ENCODE measurements at places on chromosomes 4 and X.

- H3K4me3 ChIP-seq, result no peak overlapping the region
- no peaks in the 10 kb centered on the region for H3K27me3 ChIP-seq
- no peak overlapping the region for H3K27ac ChIP-seq
- H3K36me3 ChIP-seq, result no peaks in the 10 kb centered on the region
These were observed 79.9 kb downstream of the CHST7 start for GRCh38 chrX:46653482-46653881.

DNA sequence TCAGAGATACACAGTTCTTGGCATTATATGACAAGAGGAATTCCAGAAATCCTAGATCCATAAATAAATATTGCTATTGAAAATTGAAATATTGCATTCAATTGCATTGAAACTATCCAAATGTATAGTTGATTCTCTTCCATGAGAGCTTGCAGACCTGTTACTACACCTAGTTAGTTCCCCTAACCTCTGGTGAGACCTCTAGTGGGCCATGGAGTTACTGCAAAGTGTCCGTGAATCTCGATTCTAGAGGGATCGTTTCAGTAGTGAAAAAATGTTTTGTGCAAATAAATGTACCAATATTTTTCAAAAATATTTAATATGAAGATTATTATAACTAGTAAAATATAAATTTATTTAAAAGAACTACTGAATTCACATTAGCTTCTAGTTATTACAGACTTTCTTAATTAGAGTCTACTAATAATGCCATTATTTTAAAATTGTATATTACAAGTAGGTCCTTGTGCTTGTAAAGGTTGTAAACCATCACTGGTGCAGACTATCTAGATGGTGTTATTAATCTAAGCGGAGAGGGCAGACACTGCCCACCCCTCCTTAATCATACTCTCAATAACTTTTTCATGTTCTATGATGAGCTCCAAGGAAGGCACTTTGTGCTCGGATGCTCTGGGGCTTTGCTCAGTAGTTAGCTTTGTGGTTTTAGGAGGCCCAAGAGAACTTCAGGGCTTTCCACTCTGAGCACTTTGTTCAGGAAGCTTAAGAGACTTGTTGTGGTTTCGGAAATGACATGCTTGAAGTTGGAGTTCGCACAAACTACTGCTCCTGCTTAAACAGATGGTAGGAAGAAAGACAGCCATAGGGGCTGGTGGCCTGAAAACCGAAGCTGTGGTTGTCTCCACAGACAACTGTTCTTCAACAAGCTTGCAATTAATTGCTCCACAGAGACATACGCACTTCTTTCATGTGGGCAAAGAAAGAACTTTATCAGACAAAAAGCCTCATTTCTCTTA is 42.8 kb downstream of the IL21 start:
- H3K27ac ChIP-seq, result no peak overlapping the region
- H3K27me3 ChIP-seq, result no peaks in the 10 kb centered on the region
- no peaks in the 10 kb centered on the region for H3K36me3 ChIP-seq
- H3K4me3 ChIP-seq, result no peak overlapping the region
- DNase-seq, result no peak
- no peaks in the 10 kb centered on the region for H3K4me1 ChIP-seq

GRCh38 chr4:8835521-8836365 is 35.9 kb downstream of the HMX1 start:
- no peaks in the 10 kb centered on the region for H3K36me3 ChIP-seq
- no peak overlapping the region for H3K4me3 ChIP-seq
- H3K27ac ChIP-seq, result no peak overlapping the region
- no peaks in the 10 kb centered on the region for H3K4me1 ChIP-seq
- DNase-seq, result no peak
- no peaks in the 10 kb centered on the region for H3K27me3 ChIP-seq

DNA sequence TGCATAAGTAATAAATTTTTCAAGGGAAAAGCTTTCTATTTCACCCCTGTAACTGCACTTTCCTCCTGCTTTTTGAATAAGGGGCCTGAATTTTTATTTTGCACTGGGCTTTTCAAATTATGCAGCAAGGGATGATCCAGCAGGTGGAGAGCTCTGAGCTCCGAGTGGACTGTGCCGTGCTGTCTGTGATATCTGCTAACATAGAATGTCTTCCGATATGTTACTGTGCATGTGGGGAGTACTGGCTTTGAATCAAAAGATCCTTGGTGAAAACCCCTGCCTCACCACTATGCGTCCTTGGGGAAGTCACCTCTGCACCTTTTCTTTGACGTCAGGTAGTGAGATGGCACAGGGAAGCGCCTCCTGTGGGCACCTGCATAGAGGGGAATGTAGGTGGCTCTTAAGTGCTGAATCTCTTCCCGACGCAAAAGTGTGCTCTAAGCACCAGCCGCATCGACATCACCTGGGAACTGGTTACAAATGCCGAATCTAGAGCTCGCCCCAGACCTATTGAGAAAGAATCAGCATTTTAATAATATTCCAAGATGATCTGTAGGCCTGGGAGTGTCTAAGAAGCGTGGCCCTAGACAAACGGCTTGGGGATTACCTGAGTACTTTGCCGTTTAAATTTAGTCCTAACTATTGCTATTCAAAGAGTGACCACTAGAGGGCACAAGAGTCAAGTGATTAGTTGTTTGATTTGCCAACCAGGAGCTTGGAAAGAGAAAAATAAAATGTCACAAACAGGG is 19.2 kb upstream of the WFS1 start:
- no peak for DNase-seq
- no peaks in the 10 kb centered on the region for H3K4me1 ChIP-seq
- no peak overlapping the region for H3K4me3 ChIP-seq
- H3K36me3 ChIP-seq, result no peaks in the 10 kb centered on the region

- no peak overlapping the region for H3K27ac ChIP-seq
- no peak for DNase-seq
- H3K4me1 ChIP-seq, result peaks cover 2% of the 10 kb centered on the region
- H3K27me3 ChIP-seq, result no peaks in the 10 kb centered on the region
These were observed 82.1 kb downstream of the PPP2R2C start for GRCh38 chr4:6390356-6390755.

- no peaks in the 10 kb centered on the region for H3K4me1 ChIP-seq
- H3K4me3 ChIP-seq, result no peak overlapping the region
- no peak for DNase-seq
- no peak overlapping the region for H3K27ac ChIP-seq
- H3K36me3 ChIP-seq, result no peaks in the 10 kb centered on the region
These were observed 98.5 kb upstream of the ELOVL6 start for GRCh38 chr4:110296892-110297291.

- H3K27ac ChIP-seq, result no peak overlapping the region
- H3K36me3 ChIP-seq, result no peaks in the 10 kb centered on the region
- no peak overlapping the region for H3K4me3 ChIP-seq
- no peak for DNase-seq
These were observed 14.5 kb downstream of the GUCY1B1 start for GRCh38 chr4:155773196-155773800.

GRCh38 chr4:55318175-55319129 is 27.6 kb upstream of the SRD5A3 start:
- no peak overlapping the region for H3K4me3 ChIP-seq
- no peaks in the 10 kb centered on the region for H3K27me3 ChIP-seq
- H3K36me3 ChIP-seq, result no peaks in the 10 kb centered on the region
- DNase-seq, result no peak
- H3K27ac ChIP-seq, result no peak overlapping the region
- no peaks in the 10 kb centered on the region for H3K4me1 ChIP-seq

All from ovary (tissue), 10 donors.